ENCODE measurements at places on chromosomes 12 and 14.
A peak's percentile ranks its signal among the peaks of the same experiment; 100 is the strongest.

- no peak for DNase-seq
Measured at GRCh38 chr12:10614056-10614370, 604 bp upstream of the MAGOHB start.

DNA sequence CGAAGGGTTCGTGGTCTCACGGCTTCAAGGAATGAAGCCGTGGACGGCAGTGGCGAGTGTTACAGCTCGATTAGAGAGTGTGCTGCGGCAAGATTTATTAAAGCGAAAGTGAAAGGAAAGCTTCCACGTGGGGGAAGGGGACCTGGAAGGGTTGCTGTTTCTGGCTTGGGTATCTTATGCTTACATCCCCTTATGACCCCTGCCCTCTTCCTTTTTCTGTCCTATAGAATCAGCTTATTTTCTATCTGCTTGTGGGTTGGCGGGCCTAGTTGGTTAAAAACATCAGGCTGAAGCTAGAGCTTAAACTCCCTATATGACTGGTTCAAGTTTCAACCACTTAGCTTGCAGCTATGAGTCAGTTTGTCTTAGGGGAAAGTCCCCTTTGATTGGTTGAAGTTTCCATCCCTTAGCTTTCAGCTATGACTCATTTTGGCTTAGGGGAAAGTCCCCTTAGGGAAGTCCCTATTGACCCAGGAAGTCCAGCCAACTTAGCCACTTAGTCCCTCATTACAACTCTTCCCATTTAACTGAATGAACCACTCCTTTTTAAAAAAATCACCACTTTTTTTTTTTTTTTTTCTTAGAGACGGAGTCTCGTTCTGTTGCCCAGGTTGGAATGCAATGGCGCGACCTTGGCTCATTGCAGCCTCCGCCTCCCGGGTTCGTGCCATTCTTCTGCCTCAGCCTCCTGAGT is 1494.7 kb upstream of the TMEM132C start:
- DNase-seq: no peak

DNA sequence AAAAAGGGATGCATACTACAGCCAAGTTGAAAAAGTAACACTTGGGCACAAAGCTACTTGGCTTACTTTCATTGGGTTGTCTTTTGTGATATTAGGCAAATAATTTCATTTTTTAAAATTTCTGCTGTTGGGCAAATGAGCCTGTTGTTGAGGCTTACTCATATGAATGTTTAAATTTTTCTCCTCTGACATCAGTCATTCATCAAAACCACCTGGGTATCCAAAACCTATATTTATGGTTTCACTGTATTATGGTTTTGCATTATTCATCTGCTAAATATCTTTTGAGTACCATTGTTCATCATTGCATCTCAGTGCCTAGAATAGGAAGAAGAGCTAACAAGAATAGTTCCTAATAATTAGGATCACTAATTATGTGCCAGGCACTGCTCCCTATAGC is 28.1 kb downstream of the DYRK2 start:
- no peak for DNase-seq

DNA sequence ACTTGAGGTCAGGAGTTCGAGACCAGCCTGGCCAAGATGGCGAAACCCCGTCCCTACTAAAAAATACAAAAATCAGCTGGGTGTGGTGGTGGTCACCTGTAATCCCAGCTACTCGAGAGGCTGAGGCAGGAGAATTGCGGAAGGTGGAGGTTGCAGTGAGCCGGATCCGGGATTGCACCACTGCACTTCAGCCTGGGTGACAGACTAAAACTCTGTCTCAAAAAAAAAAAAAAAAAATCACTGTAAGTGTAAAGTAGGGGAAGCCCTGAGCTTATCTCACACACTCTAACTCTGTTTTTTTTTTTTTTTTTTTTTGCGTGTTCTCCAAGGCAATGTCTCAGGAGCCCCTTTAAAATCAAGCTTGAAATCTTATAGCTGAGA is 421 bp upstream of the RBMS2 start:
- no peak for DNase-seq

- no peak for DNase-seq
Measured at GRCh38 chr14:66074537-66074936, 411.6 kb upstream of the CCDC196 start.

DNA sequence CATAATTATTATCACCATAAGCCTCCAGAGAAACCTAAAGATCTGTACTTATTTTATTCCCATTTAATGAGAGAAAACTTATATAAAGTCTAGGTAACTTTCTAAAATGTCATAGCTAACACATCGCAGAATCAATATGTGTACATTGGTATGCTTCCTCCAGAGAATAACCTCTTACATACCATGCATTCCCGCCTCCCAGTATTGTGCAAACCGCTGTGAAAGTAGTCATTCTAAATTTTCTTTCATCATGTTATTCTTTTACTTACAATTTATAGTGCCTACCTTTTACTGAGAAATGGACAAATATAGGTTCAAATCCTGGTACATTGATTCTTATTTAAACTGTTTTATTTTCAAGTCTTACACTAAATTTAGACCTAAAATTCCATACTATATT is 463.4 kb downstream of the LRFN5 start:
- no peak for DNase-seq

DNA sequence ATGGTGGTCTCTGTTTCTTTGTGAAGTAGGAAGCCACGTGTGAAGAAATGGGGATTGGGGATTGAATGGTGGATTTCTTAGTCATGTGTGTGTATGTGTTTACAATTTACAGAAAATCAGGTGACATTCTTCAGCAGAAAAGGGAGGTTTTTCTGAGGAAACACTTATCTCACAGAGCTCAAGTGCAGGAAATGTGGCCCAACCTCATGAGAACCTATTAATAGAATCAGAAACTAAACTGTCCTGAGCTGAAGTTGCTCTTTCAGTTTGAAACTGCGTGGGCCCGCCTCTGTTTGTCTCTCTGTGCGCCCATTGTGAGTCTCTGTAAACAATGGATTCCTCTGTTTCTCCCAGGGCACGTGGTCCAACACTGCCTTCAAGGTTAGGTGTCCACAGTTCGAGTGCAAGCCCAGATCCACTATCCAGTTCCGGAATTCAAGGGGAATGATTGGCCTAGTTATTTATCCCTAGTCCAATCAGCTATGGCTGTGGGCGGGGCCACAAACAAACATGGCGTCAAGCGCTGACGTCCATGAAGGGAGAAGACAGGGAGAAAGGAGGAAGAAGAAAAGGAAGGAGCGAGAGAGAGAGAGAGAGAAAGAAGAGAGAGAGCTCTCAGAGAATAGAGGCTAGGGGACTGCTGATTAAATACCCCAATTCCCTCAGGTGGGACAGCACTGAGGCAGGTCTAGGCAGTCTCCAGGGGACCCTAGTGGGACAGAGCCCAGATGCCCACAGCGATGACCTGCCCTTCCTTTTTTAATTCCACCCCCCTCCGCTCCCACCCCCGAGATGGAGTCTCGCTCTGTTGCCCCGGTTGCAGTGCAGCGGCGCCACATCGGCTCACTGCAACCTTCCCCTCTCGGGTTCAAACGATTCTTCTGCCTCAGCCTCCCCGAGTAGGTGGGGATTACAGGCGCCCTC is 31.4 kb upstream of the C12orf76 start:
- peak; percentile 45 for DNase-seq

DNA sequence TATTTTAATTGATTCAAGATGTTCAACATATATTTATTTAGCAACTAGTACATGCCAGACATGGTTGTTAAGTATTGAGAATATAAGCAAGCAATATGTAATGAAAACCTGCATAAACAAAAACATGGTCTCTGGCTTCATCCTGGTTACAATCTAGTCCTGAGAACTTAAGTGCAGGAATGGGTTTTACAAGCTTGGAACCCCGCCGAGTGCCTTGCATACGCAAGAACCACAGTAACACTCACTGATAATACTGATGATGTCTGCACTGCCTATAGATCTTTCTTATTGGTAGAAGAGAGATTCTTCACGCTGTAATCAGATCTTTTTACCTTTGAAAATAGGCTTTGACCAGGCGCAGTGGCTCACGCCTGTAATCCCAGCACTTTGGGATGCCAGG is 22.9 kb upstream of the CALM1 start:
- no peak for DNase-seq

GRCh38 chr12:133226690-133227089 is 9.0 kb downstream of the ANHX start:
- DNase-seq: no peak

DNA sequence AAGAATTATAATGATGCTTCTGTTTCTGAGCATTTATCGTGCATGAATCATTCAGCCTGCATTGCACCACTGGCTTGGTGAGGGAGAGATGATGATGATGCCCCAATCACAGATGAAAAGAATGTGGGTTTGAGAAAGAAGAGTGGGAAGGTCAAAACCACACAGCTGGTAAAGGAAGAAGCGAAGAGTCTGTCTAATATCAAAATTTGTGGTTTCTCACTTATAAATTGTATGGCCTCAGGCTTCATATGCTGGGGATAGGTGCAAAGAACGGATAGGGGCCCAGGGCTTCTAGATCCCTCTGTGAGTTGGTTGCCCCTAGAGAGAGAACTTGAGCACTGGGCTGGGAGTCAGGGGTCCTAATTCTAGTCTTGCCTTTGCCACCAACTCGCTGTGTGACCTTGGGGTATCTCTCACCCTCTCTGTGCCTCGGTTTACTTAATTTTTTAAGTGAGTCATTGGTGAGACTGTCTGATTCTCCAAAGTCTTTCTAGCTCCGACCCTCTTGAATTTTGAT is 2.2 kb downstream of the OASL start:
- DNase-seq: peak; percentile 50

- DNase-seq: no peak
Measured at GRCh38 chr14:75370416-75371205, 57.2 kb upstream of the JDP2 start.

- DNase-seq: peak; percentile 74
Measured at GRCh38 chr12:104381731-104382480, 74.8 kb upstream of the CHST11 start.

DNA sequence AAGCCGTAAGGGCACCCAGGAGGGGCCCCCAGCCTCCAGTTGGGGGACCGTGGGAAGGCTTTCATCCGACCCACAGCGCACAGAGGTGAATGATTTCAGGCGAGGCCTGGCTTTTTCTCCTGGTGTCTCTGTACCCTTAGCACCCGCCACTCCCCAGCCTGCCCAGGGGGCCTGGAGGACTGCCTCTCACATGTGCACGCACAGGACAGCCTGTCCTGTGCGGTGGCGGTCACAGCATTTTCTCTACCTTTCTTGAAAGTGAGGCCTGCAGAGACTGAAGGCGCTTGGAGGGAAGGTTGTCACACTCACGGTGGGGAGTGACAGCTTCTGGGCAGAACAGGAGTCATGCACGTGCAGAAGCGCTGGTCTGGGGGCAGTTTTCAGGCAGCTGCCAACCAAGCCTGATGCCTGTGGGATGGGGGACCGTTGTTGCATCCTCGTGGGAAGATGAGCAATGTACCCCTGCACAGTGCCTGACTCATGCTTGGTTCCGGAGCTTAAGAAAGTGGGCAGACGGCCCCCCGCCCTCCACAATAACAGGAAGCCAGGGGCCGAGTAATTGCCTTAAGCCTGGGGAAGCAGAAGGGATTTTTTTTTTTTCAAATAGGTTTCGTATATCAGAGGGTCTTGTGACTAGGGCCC is 148.1 kb downstream of the TSPAN9 start:
- DNase-seq: no peak

GRCh38 chr14:61244009-61244408 is 37.1 kb downstream of the TMEM30B start:
- no peak for DNase-seq

GRCh38 chr12:24075650-24076049 is 126.2 kb upstream of the SOX5 start:
- no peak for DNase-seq

- DNase-seq: no peak
Measured at GRCh38 chr12:53591301-53592206, 34.6 kb downstream of the ATF7 start.

- no peak for DNase-seq
Measured at GRCh38 chr12:113845900-113846674, 120.0 kb downstream of the RBM19 start.

DNA sequence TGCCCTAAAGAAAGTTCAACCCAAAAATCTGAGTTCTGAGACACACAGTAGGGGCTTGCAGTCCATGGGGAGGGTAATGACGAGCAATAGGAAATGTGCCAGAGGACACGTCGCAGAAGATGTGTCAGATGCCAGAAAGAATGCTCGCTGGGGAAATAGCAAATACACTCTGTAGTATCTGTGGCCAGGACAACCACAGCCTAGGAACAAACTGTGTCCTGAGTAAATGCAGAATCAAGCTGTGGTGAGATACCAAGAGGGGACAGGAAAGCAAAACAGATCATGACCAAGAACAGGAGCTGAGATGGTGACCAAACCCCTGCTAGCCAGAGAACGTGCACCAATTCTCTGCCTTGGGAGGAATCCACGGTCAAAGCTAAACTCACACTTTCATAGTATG is 9.1 kb downstream of the CRACR2A start:
- DNase-seq: no peak

DNA sequence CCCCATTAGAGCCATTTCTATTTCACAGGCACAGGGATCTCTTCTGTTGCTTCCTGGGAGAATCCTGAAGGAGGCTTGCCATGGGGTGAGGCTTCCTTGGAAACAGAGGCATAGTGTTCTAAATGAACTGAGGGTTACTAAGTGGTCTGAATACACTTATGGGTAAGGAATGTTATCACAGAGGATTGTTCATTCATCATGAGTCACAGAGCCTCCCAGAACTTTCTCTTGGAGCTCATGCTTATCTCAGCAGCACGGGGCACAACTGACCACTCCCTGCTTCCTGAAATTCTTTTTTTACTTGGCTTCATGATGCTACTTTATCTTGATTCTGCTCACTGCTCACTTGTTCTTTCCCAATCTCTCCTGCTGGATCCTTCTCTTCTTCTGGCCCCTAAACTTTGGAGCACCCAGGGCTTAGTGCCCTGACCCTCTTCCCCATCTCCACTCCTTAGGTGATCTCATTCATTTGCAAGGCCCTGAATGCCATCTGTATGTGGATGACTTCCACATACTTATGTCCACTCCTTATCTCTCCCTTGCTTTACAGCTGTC is 57.9 kb downstream of the ANO6 start:
- no peak for DNase-seq

GRCh38 chr12:128940974-128941373 is 87.7 kb downstream of the GLT1D1 start:
- DNase-seq: no peak

GRCh38 chr12:108694812-108695278 is 36.5 kb downstream of the CORO1C start:
- no peak for DNase-seq

- DNase-seq: no peak
Measured at GRCh38 chr12:100528471-100529127, 44.9 kb upstream of the GAS2L3 start.

DNA sequence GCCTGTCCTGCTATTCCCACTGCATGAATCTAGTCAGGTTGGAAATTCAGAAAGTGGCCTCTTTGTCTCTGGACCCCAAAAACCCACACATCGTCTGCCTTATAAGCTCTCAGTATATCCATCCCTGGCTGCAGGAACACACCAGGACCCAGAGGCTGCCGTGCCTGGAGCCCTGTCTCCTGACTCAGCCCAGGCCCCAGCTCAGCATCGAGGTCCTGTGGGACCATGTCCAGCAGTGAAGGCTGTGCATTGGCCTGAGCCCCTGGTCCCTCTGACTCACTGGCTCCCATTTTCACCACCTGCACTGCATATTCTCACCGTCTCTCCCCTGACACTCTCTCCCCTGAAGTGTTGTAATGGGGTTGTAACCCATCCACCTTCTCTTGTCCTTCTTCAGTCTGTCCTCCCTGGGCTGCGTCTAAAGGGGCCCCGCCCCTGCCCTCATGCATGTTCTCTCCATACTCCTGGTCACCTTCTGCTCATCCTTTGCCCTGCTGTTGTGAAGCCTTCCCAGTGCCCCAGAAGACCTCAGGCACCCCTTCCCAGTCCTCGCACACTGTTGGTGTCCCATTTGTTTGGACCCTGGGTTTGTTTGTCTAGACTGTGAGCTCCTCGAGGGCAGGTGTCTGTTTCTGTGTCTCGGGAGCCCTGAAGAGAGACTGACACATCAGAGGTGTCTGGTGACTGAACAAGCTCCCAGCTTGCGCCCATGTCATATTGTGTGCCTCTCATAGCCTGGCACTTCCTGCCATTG is 43.8 kb downstream of the EVL start:
- no peak for DNase-seq
